Bronchial epithelial cell (primary cell): ENCODE measurements at places on chromosomes 7 and 10.

DNA sequence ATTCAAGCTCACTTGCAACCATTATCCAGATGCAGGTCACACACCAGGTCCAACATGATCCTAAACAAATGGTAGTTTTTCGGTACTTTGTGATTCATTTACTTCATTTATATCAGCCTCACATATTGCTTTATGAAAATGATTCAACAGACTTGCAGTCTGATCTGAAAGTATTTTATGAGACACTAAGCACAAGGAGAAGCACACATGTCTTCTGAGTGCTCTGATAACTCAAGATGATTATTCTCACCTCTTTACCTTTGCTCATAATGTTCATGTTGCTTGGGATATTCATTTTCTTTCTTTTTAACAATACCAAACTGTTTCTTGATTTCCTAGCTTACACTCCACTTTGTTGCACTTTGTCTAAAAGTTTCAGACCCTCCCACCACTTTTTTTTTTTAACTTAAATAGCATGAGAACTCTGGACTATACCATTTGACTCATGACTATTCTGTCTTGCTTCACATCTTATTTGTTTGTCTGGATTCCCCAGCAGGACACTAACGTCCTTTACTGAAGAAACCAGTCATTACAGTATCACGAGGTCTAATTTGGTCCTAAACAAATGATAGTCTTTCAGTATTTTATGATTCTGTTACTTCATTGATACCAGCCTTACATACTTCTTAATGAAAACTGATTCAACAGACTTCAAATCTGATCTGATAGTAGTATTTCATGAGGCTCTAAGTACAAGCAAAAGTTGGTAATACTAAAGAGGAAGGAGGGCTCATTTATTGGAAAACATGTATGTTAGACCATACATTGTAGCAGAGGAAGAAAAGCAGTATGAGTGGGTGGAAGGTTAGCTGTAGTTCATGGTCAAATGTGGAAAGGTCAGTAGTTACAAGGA, 171.8 kb upstream of the AHR start:
- no peak for DNase-seq

- DNase-seq = no peak
Measured at GRCh38 chr10:129896860-129897200, 67.2 kb downstream of the EBF3 start.

DNA sequence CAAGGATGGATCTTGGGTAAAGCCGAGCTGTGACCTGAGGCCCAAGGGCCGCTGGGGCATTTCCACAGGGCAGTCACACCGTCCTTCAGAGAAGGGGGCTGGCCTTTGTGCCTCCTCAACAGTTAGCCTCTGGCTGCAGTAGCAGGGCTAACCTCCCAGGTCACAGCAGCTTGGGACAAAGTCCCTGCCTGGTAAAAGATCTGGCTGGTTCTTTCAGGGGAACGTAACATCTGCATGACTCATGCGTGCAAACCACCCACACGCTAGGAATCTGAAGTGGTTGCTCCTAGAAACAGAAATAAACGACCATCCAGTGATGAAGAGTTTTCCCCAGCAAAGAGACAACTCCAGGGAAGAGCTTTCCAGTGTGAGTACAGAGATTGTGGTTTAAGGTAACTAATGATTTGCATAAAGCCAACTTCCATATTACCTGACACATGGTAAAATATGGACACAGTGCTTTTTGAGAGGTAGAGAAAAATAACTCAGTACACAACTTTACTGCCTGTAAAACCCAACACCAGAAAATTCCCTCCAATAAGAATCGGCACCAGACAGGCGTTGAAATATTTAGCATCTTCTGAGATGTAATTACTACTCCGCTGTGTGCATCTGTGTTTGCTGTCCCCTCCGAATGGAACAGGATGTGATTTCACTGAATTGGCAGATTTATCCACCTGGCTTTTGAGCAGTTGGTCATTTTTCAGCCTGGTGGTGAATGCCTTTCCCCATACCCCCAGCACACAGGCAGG, 84.9 kb upstream of the ADRB1 start:
- peak; percentile 86 for DNase-seq

- no peak for DNase-seq
Measured at GRCh38 chr7:41878309-41879295, 175.7 kb upstream of the INHBA start.

GRCh38 chr10:12205082-12205481, 9.1 kb downstream of the CDC123 start:
- no peak for DNase-seq
